ENCODE measurements at places on chromosomes 4 and X.

DNA sequence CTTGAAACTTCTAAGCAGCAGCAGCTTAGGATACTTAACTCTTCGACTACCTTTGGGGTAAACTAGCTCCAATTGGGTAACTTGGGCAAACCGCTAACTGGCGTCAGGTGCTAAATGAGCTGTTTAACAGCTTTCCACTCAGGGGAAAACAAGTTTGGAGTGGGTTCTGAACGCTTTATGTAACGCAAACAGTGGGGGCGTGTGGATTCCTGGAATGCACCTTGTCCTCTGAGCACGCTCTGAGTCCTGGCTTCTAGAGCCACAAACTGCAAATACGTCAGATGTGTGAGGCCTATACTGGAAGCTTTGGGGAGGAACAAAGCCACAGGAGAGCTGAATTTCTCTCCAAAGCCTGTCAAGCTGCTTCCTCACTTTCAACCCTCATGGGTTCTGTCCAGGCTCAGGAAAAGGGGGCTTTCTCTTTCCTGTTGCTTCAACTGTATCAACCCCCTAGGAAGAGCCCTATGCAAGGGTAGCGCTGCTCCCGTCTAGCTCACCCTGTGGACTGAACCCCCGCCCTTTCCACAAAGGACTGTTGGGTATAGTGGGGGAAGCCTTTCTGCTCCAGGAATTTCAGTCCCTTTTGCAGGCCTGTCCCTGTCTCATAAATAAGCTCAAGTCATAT, 4.5 kb upstream of the WDR1 start:
- no peak for DNase-seq

DNA sequence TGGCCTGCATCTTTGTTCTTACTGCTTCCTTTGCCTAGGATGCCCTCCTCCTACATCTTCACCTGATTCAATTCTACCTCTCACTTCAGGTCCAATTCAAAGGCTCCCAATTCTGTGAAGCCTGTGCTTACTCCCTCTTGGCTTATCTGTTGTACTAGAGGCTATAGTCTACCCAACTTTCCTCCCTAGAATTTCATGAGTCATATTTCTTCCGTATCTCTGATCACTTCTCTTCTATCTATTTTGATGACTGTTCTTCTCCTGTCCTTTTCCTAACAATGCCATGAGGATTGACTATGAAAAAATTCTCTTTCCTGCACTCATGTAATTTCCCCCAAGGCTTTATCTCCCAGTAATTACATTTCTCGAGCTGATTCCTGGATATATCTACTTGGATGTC, 96.3 kb downstream of the PLAC1 start:
- no peak for DNase-seq

GRCh38 chrX:38571058-38571457, 9.7 kb downstream of the TSPAN7 start:
- no peak for DNase-seq

GRCh38 chr4:142523111-142523510, 323.0 kb downstream of the INPP4B start:
- DNase-seq = no peak

DNA sequence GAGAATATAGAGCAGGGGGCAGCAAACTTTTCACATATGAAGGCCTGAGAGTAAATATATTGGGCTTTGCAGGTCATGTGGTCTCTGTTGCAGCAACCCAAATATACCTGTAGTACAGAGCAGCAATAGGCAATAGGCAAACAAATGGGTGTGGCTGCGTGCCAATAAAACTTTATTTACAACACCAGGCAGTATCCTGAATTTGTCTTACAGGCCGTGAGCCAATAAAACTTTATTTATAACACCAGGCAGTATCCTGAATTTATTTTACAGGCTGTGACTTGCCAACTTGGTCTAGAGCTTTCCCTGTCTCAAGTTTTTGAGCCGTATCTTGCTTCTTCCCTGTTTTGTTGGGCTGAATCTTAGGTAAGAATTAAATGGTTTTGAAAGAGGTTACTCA, 118.2 kb downstream of the PHEX start:
- DNase-seq = no peak

DNA sequence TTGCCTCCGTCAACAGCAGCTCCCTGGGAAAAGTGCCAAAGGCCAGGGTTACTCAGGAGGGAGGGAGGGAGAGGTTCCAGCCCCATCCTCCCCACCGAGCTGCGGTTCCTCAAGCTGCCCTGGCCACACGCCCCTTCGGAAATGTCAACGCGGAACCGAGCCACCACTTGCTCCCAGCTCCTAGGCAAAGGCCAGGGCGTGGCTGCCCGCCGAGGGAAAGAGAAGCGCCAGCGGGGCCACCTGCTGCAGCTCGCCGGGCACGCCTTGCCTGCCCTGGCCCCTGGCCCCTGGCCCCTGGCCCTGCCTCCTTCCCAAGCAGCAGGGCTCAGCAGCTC, 15.3 kb downstream of the SLC6A8 start:
- DNase-seq = no peak

- no peak for DNase-seq
Measured at GRCh38 chr4:2298532-2298991, 36.7 kb upstream of the MXD4 start.

DNA sequence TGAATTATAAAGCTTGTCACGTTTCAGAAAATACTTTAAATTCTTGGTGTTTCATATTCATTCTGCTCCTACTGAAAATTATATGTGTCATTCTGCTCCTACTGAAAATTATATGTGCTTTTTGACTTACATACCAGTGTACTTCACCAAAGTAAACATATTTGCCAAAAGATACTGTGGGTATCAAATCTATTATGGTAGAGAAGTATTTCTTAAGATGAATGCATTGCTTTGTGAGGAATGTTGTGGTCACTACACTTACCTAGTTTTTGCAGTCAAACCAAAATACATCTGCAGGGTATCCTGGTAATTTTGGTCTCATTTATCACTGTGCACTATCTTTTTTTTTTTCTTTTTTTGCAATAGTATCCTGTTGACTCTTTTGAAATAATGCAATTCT, 287.7 kb upstream of the MAD2L1 start:
- DNase-seq = no peak

- DNase-seq = no peak
Measured at GRCh38 chr4:114870987-114871386, 242.4 kb downstream of the NDST4 start.

GRCh38 chrX:113274345-113274744, 433.7 kb upstream of the AMOT start:
- no peak for DNase-seq

- no peak for DNase-seq
Measured at GRCh38 chr4:70703619-70704214, 15.4 kb downstream of the UTP3 start.

DNA sequence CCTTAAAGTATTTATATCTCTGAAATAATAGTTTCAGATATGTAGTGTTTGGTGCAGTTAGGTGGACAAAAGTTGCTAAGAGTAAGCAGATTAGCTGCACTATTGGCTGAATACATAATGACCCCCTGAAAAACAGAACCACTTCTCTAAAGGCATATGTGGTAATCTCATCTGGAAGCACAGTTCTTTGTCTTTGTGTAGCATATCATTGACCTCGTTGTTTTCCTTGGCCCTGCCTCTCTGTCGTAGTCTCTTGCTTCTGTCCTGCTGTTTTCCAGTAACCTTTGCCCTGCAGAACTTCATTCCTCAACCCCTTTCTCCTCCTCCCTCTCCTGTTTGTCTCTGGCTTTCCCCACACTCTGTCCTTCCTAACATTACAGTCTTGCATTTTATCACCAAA, 41.4 kb downstream of the JADE3 start:
- no peak for DNase-seq

DNA sequence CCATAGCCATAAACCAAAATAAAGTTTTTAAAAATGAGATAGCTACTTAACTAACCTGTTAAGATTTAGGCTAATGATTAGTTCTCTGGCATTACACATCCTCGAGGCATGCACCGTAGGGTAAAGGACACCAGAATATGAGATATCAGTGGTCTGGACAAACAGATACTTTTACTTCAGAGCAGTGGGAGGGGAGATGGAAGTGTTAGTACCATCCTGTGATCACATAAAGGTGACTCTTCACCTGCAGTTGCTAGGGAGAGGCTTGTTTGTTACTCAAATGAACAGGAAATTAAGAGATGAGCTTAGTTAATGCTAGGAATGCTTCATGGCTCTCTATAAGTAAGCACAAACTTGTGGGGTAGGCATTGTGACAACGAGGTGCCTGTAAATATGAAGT, 624.4 kb upstream of the MAGEB2 start:
- DNase-seq = no peak

DNA sequence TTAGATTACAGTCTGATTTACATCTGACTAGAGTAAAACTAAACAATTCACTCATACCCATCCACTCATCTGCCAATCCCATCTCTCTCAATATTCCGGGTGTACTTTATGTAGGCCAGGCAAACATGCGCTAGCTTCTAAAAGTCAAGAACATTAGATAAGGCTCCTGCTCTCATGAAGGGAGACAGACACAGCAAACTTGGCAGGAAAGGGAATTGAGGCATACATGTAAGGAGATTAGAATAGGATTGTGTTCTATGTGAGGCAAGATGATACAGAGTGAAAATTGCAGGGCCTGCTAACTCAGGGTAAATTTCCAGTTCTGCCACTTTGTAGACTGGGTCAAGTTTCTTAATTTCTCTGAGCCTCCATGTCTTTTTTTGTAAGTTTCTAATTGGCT, 135.8 kb downstream of the CDS1 start:
- no peak for DNase-seq

GRCh38 chrX:20265221-20265725, 1.4 kb downstream of the RPS6KA3 start:
- peak; percentile 59 for DNase-seq

DNA sequence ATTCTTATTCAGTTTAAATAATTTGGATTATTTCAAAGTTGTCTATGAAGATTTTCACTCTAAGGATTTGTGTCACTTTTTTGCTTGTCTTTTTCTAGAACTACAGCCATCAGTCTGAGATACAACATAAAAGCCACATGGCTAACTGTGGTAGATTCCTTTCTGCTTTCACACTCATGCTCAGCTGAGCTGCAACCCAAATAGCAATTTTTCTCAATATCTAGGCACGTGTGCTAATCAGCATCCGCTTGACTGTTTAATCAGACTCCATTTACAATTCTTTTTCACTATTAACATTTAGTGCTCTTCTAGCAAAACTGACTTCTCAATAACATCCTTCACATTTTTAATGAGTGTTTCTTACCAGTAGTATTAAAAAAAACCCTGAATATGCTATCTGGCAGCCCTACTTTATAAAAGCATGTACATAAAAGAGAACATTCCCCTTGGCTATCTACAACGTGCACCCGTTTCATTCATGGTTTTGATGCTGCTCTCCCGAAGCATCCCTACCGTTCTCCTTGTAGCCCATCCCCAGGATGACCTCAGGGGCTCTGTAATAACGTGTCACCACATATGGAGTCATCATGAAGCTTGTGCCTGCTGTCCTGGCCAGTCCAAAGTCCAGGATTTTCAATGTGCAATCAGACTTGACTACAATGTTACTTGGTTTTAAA, 259.2 kb downstream of the MAPK10 start:
- no peak for DNase-seq

DNA sequence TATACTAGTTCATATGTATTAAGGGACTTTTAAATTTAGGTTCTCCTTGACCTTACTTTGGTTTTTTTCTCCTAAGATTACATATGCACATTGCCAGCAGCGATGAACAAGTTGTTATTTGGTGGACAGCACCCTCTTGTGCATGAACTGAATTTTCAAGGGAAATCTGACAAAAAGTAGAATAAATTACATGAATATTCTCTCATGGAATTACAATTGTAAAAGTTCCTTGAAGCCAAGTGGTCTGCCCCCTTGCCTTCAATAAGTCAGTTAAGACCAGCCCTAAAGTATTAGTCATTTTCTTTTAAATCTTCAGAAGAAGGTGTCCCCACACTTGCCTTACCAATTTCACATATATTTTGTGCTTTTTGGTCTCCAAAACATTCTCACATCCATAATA, 30.7 kb upstream of the SMARCA5 start:
- no peak for DNase-seq
